ENCODE measurements at places on chromosomes 1 and 21.

- H3K27me3 ChIP-seq, result no peaks in the 10 kb centered on the region
- no peak overlapping the region for H3K4me3 ChIP-seq
- H3K36me3 ChIP-seq, result no peaks in the 10 kb centered on the region
- no peaks in the 10 kb centered on the region for H3K4me1 ChIP-seq
- no peak for DNase-seq
Observed at GRCh38 chr1:217274416-217274815, 356.5 kb downstream of the GPATCH2 start.

- peaks cover 11% of the 10 kb centered on the region for H3K4me1 ChIP-seq
- no peak overlapping the region for H3K4me3 ChIP-seq
- no peaks in the 10 kb centered on the region for H3K27me3 ChIP-seq
- H3K27ac ChIP-seq, result no peak overlapping the region
- no peak for DNase-seq
Observed at GRCh38 chr1:170537798-170538503, 6.0 kb downstream of the GORAB start.

DNA sequence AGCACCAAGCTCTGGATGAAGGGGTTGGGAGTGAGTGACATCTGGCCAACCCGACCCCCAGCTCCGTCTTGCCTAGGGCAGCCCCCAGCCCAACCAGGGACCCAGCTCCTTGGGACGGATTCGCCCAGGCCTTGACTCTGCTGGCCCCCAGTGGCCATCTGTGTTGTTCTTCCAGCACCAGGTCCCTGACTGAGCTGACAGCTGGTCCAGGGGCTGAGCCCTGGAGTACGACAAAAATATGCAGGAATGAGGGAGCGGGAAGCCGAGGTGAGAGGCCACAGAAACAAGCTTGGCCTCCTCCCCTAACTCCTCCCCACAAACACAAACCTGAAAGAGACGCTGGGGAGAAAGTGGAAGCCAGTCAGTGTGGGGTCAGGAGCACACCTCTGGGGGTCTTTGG is 55.0 kb upstream of the PAX7 start:
- H3K36me3 ChIP-seq, result no peaks in the 10 kb centered on the region
- H3K27ac ChIP-seq, result no peak overlapping the region
- no peak overlapping the region for H3K4me3 ChIP-seq

GRCh38 chr1:202170726-202171125 is 10.3 kb upstream of the PTPN7 start:
- H3K4me1 ChIP-seq, result peaks cover 6% of the 10 kb centered on the region
- no peak for DNase-seq
- no peak overlapping the region for H3K27ac ChIP-seq
- H3K36me3 ChIP-seq, result no peaks in the 10 kb centered on the region
- no peak overlapping the region for H3K4me3 ChIP-seq
- no peaks in the 10 kb centered on the region for H3K27me3 ChIP-seq
